ENCODE measurements at places on chromosomes 3 and 15.

GRCh38 chr3:47512416-47513124, 942 bp downstream of the ELP6 start:
- peak; percentile 43 for DNase-seq

DNA sequence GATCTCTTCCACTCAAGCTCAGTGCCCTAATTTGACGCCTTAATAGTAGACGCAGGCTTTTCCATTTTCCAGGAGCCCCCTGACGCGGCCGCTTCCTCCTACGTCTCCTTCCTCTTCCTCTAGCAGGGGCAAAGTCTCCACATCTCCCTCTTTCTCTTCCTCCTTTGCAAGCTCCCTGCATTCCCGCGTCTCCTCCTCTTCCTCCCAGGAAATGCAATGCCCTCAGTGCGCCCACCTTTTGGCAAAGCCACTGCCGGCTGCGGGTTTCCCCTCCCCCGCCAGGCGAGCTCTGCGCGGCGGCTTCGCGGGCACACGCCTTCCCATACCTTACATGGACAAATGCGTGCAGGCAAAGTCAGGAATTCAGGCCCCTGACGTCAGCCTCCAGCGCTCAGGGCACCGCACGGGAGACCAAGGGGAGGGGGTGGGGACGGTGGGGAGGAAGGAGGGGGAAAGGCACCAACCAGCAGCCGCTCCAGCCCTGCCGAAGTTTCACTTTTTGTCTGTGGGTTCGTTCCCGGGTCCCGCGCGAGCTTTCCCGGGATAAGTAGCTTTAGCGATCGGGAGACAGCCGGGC, 432 bp upstream of the LPP start:
- peak; percentile 36 for DNase-seq

GRCh38 chr3:41219424-41219823, 20.1 kb downstream of the CTNNB1 start:
- peak; percentile 32 for DNase-seq

- no peak for DNase-seq
These were observed 360.4 kb upstream of the FRG2C start for GRCh38 chr3:75303741-75304140.

DNA sequence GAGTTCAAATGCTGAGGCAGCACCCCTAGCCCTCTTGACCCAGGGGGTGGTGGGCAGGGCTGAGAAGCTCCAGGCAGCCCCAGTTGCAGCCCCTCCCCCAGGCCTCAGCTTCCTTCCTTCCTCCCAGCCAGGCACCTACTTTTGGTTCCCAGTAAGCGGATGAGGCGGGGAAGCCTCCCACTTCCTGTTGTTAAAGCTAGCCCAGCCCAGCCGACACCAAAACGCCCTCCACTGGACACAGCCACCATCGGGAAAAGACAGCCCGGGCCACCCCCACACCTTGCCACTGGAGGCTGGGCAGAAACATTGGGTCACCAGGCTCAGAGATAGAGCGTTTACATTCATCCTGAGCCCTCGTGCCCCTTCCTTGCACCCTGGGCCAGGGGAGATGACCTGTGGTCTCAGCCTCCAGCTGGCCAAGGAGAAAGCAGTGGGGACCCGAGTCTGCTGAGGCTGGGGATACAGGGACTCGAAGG, 3.5 kb downstream of the DUSP7 start:
- peak; percentile 71 for DNase-seq

- no peak for DNase-seq
These were observed 11.4 kb upstream of the MGA start for GRCh38 chr15:41648770-41649169.

GRCh38 chr3:163957072-163957471, 1121.2 kb downstream of the SI start:
- DNase-seq, result no peak

All from hematopoietic multipotent progenitor cell treated with erythropoietin and hydrocortisone succinate and interleukin-3 and kit ligand, for 8 days (in vitro differentiated cells).